ENCODE measurements at places on chromosomes 4 and X.

DNA sequence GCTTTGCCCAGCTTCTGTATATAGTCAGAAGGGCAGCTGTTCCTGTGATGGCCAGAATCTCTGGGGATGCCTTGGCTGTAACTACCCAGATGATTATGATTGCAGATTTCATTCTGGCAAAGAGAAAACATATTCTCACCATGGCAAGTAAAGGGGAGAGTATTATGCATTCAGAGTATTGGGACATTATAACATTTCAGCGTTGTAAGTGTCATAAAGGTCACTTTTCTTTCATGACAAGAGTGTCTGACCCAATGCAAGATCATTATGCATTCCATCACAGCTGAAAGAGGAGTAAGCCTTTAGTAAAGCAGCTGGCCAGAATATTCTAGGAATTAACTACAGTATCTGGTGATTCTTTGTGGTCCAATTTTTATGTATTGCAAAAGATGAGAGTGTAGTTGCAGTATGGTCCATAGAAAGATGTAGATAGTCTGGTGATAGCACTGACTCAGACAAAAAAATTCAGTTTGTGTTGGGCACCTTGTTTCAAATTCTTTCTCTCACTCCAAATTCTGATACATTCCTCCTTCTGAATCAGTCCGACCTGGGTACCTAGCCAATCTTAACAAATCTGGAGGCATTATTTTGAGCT is 2366.3 kb downstream of the PCDH7 start:
- DNase-seq = no peak

- peak; percentile 61 for DNase-seq
Observed at GRCh38 chr4:57077550-57078343, 32.4 kb downstream of the IGFBP7 start.

- DNase-seq = no peak
Observed at GRCh38 chrX:97374266-97374665, 490.6 kb downstream of the RPA4 start.

- DNase-seq = no peak
Observed at GRCh38 chr4:11485926-11486325, 57.2 kb upstream of the HS3ST1 start.

GRCh38 chr4:83361416-83362103 is 26.9 kb upstream of the HPSE start:
- DNase-seq = no peak
